ENCODE measurements at places on chromosomes 5 and 9. TPM values are rescaled to one million over a fixed set of nuclear protein-coding genes. Genes with fewer than 3 reads are reported as not detected.

COL23A1 gene
- 0.05 TPM for polyA plus RNA-seq

SPATA24 gene
- 4.9 TPM for polyA plus RNA-seq

PDE6A gene
- 0.05 TPM for polyA plus RNA-seq

LRRC26 gene
- not detected for polyA plus RNA-seq

OCLN gene
- 4.6 TPM for polyA plus RNA-seq

PCDHA4 gene
- polyA plus RNA-seq: 0.01 TPM

INSL6 gene
- not detected for polyA plus RNA-seq

SLC22A5 gene
- polyA plus RNA-seq: 23.0 TPM

SLC6A19 gene
- not detected for polyA plus RNA-seq

PFN3 gene
- not detected for polyA plus RNA-seq

All from keratinocyte (primary cell).